ENCODE measurements at places on chromosomes 2 and 18. TPM values are rescaled to one million over a fixed set of nuclear protein-coding genes. Genes with fewer than 3 reads are reported as not detected.

The RIT2 gene
- not detected for total RNA-seq

The CCDC68 gene
- total RNA-seq: not detected

The COLEC12 gene
- total RNA-seq: not detected

The IL1F10 gene
- total RNA-seq: not detected

The GDF7 gene
- total RNA-seq: 0.16 TPM

- no peak overlapping the region for H3K27ac ChIP-seq
- peaks cover 7% of the 10 kb centered on the region for H3K4me1 ChIP-seq
- peak; percentile 18 for DNase-seq
- H3K36me3 ChIP-seq: no peaks in the 10 kb centered on the region
Observed at GRCh38 chr2:21042958-21043743, 722 bp downstream of the APOB start.

GRCh38 chr2:150531591-150531990 is 44.1 kb upstream of the RND3 start:
- H3K4me3 ChIP-seq: no peak overlapping the region
- H3K27ac ChIP-seq: no peak overlapping the region
- DNase-seq: no peak
- H3K27me3 ChIP-seq: no peaks in the 10 kb centered on the region
- H3K4me1 ChIP-seq: no peaks in the 10 kb centered on the region

DNA sequence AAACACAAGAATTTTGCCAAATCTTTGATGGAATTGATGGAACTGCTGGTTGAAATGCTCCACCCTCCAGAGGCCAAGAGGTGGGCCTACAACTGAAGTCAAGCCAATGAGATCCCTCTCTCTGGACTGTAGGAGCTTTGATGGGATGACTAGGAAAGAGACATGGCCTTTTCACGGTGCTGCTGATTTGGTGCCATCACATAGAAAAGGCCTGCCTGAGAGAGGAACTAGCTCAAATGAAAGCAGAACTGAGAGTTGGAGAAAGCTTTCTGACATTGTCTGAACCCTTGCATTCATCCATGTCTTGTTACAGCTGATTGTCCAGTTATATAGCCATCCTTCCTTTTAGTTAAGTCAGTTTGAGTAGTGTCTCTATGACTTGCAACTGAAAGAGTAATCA is 283.8 kb upstream of the LYPD1 start:
- H3K27me3 ChIP-seq: no peaks in the 10 kb centered on the region
- no peaks in the 10 kb centered on the region for H3K36me3 ChIP-seq
- no peak overlapping the region for H3K27ac ChIP-seq
- no peak overlapping the region for H3K4me3 ChIP-seq

The EGR4 gene
- total RNA-seq: 0.52 TPM

The RGPD6 gene
- 60.8 TPM for total RNA-seq

The MAPK4 gene
- total RNA-seq: not detected

DNA sequence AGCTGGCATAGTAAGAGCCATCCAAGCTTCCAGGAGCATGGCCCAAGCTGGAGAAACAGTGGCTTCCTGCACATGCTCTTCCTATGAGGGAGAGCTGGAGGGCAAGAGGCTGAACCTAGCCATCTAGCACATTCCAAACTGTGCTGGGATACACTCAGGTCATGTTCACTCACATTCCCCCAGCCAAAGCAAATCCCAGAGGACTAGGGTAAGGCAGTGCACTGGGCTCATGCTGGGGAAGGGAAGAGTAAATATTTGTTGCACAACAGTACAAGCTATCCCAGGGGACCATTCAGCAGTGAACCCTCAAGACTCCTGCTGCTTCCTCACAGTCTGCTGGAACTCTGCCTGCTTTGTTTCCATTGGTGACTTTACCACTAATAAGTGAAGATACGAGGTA is 20.7 kb upstream of the GYPC start:
- H3K36me3 ChIP-seq: peaks cover 3% of the 10 kb centered on the region
- H3K4me1 ChIP-seq: peaks cover 8% of the 10 kb centered on the region
- DNase-seq: no peak
- no peak overlapping the region for H3K27ac ChIP-seq
- no peak overlapping the region for H3K4me3 ChIP-seq
- peaks cover 14% of the 10 kb centered on the region for H3K27me3 ChIP-seq

The SLC4A3 gene
- not detected for total RNA-seq
